ENCODE measurements at places on chromosomes 7 and 10. TPM values are rescaled to one million over a fixed set of nuclear protein-coding genes. Genes with fewer than 3 reads are reported as not detected.

DNA sequence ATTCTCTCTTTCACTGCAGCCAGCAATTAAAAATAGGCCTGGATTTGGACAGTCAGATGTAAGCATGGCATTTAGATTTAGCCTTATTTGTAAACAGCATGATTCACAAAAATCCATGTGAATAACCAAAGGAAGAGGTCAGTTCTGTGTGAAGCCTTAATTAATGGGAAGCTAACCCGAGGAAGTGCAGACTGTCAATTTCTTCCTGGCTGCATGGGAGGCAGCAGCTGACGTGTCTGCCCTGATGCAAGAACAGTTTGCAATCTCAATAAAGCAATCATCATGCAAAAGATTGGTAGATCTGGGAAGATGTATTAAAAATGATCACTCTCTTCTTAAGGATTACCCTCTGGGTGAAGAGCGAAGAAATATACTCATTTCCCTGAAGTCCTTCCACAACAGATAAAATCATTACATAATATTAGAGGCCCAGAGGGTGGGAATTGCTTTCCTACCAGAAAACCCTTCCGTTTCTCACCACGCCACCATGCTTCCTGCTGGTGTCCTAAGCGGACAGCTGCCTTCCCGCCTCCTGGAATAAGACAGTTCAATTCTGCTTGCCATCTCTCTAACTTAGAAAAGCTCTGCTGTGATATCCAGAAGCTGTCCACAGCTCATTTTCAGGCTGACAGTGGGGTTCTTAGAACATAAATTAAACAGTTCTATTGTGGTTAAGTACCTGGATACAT lies 526.7 kb upstream of the NRP1 start:
- DNase-seq = no peak

FXYD4 gene
- not detected for total RNA-seq

- no peak for DNase-seq
Measured at GRCh38 chr7:128790315-128791041, 1.3 kb upstream of the CCDC136 start.

INPP5A gene
- 53.6 TPM for total RNA-seq

DNA sequence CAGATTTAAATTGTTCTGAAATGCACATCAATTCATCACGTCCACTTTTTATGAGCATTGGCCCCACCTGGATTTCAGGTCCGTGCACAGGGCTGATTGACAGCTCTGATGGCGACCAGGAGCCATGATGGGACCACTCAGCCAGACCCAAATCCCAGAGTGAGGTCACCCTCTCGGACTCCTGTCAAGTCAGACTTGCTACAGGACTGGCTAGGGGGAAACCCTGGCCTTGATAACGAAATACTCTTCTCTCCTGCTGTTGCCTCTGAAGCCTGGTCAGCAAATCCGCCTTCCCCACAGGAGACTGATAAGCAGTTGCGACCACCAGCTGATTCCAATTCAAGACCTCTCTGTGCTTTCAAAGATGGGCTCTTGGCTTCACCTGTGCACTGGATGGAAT lies 76.4 kb downstream of the CARD11 start:
- no peak for DNase-seq

GIMAP2 gene
- total RNA-seq = 2.4 TPM

- DNase-seq = no peak
Measured at GRCh38 chr7:117017017-117017451, 63.7 kb downstream of the ST7 start.

DNA sequence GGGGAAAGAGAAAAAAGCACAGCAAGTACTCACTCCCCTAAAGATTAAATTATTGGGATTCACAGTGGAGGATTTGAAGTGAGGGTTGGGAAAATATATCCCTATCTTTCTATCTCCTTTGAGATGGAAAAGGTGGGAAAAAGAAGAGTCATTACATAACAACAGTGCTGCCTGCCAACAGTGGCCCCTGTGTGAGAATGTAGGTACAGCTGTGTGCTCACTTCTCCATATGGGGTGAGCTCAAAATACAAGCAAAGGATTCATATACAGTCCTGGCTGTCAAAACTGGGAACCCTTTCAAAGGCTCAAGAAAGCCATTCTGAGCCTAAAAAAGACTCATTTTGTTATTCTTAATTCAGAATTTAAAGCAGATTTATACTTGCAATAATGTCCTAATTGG lies 458.5 kb downstream of the GPAM start:
- DNase-seq = no peak

MYL10 gene
- 0.60 TPM for total RNA-seq

DNA sequence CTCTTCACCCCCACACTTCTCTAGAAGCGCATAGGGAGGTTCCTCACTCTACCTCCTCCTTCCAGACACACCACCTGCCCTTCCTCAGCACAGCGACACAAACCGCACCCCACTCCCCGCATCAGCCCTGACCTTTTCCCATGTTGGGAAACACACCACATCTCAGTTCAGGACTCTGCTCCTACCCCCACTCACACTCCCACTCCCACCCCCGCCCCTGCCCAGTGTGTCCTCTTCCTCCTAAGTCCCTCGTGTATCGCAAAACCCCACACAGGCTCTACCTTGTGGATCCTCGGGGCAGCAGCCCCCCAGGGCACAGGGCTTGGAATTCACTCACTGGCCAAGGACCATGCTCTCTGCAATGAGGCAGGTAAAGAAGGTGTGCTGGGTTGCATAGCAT lies 4.2 kb upstream of the AOC1 start:
- DNase-seq = no peak

CPSF4 gene
- total RNA-seq = 25.3 TPM

CALML5 gene
- not detected for total RNA-seq

GRCh38 chr7:140584195-140584851 lies 56.3 kb downstream of the DENND2A start:
- DNase-seq = no peak

TAS2R3 gene
- 1.3 TPM for total RNA-seq

GRCh38 chr10:113183573-113183972 lies 233.5 kb downstream of the TCF7L2 start:
- DNase-seq = no peak

MALRD1 gene
- total RNA-seq = 65.4 TPM

DNA sequence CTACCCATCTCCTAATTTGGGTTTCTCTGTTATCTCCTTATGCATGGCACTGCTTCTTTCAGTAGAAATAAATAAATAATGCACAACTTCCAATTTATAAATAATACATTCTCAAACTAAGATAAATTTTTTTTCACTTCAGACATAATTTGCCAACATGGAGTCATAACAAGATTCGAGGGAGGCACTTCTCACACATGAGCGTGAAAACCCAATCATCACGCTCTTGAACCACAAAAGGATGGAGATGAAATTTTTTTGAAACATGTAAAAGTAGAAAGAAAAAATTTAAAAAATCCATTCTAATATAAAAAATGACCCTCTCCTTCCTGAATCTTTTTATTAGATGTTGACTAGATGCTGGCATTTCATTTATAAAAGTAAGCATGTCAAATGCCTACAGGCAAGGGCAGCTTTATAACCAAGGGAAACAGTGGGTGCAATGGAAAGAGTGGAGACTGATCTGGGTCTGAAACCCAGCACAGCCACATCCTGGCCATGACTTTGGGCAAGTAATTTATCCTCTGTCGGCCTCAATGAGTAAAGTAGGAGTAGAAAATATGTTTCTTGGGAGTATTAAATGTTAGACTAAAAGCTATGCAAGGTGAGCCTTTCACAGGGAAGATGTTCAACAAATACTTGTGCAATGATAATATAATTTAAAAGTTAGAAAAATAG lies 185.0 kb downstream of the STK31 start:
- no peak for DNase-seq

- no peak for DNase-seq
Measured at GRCh38 chr7:132118641-132119040, 457.6 kb downstream of the PLXNA4 start.

ZNF777 gene
- 5.6 TPM for total RNA-seq

- no peak for DNase-seq
Measured at GRCh38 chr7:55549457-55549856, 22.8 kb downstream of the VOPP1 start.

DNA sequence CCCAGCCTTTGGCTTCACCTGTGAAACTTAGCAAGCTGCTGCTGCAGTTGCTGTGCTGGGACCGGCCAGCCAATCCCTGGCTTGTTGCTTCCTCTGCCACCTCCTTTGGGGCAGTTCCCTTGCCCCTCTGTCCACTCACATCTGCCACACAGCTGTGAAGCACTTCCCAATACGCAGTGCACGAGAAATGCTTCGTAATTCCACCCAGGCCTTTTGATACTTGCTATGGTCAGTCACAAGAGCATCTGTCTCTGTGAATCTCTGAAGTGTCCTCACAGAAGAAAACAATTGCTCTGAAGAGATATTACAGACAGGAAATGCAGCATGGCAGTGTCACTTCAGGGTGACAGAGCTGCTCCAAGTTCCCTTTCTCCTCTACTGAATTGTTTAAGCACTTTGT lies 208.5 kb downstream of the PTEN start:
- DNase-seq = no peak

- DNase-seq = no peak
Measured at GRCh38 chr10:8325024-8325980, 270.8 kb downstream of the GATA3 start.

- no peak for DNase-seq
Measured at GRCh38 chr7:39971924-39972323, 21.9 kb downstream of the CDK13 start.

DNA sequence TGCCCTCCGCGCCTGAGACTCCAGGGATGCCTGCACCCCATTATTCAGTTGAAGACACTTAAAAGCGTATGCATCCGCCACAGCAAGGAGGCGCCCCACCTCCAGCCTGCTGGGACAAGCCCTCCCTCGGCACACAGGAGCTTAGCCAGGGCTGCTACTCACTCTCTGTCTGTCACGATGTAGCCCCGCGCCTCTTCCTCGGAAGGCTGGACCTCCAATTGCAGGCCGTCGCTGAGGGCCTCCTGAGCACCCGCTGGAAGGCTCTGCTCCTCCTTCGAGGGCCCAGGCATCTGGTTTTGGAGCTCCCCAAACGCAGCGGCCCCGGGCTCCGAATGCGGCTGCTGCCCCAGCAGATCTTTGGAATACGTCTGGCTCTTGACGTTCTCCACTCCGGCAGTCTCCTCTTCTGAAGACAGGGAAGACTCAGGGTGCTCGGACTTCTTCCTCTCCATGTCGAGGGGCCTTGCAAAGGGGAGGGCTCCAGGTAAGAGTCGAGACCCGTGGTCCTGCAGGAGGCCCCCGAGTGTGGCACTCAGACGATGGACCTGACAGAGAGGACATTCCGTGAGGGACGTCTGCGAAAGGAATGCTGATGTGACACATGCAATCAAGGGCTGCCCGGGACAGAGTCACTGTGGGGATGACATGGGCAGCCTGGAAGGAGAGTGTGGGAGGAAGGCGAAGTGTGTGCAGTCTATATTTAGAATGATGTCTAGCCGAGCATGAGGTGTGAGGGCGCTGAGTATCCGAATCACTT lies 453.9 kb downstream of the PTPRN2 start:
- no peak for DNase-seq

DNA sequence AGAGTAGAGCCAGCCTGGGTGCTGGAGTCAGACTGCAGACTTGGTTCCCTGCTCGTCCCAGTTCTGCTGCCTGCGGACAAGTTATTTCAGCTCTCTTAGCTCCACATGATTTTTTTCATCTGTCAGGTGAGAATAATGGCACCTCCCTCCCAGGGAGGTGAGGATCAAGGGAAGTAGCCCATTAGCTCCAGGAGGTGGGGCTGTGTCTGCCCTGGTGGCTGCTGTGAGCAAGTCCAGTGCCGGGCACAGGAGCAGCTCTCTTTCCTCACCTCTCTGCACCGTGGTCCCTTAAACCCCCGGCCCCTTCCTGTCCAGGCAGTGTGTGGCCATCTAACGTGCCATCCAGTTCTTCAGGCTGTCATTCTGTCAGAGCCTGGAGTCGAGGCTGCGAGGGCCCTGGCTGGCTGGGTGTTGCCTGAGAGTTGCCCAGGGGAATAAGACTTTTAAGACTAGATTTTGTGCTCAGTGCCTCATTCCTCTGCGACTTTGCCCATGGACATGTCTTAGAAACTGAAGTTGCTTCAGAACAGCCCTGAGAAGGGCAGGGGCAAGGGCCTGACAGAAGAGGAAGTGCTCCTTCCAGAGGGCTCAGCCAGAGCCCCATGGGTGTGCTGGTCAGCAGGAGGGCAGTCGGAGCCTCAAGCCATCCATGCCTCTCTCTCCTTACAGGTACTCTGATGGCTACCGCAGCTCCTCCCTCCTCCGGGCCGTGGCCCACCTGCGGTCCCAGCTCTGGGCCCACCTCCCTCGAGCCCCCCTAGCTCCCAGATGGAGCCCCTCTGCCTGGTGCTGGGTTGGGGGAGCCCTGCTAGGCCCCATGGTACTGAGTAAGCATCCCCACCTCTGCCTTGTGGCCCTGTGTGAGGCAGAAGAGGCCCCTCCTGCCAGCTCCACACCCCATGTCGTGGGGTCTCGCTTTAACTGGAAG lies 5.0 kb downstream of the ABCB8 start:
- DNase-seq = no peak

- DNase-seq = no peak
Measured at GRCh38 chr10:133123050-133123745, 35.5 kb downstream of the ADGRA1 start.

GRCh38 chr10:33653584-33654367 lies 319.3 kb upstream of the NRP1 start:
- no peak for DNase-seq

SPDYE2B gene
- not detected for total RNA-seq

A1CF gene
- 47.6 TPM for total RNA-seq

DNA sequence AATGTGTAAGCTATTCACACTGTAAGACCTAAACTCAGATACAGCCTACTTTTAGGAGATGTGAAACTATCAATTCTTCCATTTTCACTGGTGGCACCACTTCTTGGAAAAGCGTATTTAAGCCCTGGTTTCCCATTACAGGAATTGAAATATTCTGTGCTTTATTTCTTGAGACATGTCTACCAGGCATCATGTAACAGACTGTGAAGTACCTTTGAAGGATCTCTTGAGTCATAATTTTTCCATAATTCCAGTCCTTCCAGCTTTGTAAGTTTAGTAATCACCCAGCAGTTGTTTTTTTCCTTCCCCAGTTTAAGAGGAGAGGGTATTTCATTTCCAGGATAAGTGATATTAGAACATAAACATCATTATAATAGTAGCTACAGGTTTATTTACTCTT lies 186.0 kb upstream of the PRPS1L1 start:
- no peak for DNase-seq

MDFIC gene
- total RNA-seq = 14.5 TPM

- DNase-seq = no peak
Measured at GRCh38 chr10:49610458-49611165, 502 bp downstream of the SLC18A3 start.

DNA sequence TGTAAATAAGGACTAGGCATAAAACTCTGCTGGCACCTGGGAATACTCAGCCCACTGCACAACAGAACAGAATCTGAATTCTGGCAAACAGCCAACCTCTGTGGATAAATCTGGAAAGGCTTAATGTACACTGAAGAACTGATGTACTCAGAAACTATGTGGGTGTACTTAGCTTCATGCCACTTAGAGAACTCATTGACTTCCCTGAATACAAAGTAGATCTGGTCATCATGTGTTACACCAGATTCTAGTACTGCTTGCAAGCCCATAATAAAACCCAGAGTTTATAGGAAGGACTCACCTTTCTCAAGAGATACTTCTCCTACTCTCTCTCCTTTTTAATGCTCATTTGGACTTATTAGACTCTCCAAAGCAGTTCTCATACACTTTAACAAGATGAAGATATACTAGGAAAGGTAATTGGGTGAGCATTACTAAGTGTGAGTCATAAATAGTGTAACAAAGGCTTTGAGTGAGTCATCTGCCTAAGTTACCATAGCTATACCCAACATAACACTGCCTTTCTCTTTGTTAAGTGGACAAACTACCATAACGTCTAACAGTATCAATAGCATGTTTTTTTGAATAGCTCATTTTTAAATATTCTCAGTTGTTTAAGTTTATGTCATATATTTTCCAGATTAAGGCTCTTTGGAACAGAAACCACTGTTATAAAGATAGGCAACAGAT lies 309.1 kb downstream of the MDFIC start:
- peak; percentile 53 for DNase-seq

- no peak for DNase-seq
Measured at GRCh38 chr7:36547416-36547815, 157.8 kb downstream of the ANLN start.

ZSCAN25 gene
- 11.4 TPM for total RNA-seq
